ENCODE measurements at places on chromosomes 16 and 17.

- no peak for DNase-seq
Measured at GRCh38 chr16:85286066-85286831, 174.0 kb upstream of the CIBAR2 start.

- DNase-seq: no peak
Measured at GRCh38 chr17:57356719-57357391, 100.5 kb downstream of the MSI2 start.

- DNase-seq: no peak
Measured at GRCh38 chr16:85321509-85322271, 209.4 kb upstream of the CIBAR2 start.

GRCh38 chr17:40058186-40058784, 4.1 kb upstream of the MED24 start:
- no peak for DNase-seq

DNA sequence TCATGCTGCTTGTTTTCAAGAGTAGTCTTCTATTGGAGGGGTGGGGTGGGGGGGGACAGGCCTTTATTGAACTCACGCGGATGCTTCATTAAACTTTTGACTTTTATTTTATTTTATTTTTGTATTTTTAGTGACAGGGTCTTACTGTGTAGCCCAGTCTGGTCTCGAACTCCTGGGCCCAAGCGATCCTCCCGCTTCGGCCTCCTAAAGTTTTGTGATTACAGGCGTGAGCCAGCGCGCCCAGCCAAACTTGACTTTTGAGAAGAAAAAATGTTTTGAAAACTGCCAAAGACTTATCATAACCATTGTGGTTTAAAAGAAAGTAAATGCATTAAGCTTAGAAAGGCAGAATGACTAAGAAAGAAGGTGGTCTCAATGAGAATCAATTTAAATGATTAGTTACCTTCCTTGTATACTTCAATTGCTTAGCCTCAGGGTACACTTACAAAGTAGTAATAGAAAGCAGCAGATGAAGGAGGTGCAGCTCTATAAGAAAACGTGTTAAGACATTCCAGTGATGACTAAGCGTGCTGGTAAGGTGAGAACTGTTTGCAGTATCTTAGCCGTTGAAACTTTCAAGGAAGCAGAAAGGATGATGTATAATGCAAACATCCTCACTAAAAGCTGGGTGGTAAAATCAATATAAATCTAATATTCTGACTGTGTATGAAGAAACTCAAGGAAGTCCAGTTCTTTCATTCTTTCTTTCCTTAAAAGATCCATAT, 1.2 kb downstream of the AP2B1 start:
- no peak for DNase-seq

DNA sequence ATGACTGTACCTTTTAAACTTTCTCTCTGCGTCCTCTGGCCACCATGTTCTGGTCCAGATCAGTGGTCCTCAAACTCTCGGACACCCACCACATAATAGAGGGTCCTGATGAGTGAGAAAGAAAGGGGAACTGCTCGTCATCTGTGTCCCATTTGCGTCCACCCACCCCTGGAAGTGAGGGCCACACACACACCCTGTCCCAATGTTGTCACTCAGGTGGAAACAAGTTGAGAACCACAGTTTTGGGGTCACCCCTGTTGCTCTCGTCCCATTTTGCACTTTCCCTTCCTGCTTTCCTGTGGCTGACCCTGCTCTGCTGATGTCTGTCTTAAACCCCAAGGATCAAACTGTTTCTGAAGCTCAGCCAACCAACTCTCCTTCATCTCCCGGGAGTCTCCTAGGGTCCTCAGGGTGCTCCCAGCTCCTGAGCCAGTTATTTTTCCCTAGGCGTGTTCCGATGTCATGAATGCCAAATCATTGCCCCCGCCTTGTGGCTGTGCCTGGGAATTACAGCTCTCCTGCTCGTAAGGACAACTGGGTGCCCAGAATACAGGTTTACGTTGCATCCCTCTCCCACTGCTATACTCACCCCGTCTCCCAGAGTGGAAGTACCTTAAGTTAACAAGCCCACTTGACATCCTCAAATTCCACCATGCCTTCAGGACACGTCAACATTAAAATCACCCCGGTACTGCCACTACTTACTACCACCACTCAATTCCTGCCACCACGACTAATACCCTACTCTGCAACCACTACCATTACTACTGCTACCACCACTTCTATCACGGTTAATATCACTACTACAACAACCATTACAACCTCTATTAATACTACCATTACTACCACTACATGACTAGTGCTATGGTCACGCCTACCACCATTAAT, 26.0 kb upstream of the HNF1B start:
- DNase-seq: no peak

GRCh38 chr16:57562669-57563486, 20.4 kb downstream of the ADGRG5 start:
- no peak for DNase-seq

DNA sequence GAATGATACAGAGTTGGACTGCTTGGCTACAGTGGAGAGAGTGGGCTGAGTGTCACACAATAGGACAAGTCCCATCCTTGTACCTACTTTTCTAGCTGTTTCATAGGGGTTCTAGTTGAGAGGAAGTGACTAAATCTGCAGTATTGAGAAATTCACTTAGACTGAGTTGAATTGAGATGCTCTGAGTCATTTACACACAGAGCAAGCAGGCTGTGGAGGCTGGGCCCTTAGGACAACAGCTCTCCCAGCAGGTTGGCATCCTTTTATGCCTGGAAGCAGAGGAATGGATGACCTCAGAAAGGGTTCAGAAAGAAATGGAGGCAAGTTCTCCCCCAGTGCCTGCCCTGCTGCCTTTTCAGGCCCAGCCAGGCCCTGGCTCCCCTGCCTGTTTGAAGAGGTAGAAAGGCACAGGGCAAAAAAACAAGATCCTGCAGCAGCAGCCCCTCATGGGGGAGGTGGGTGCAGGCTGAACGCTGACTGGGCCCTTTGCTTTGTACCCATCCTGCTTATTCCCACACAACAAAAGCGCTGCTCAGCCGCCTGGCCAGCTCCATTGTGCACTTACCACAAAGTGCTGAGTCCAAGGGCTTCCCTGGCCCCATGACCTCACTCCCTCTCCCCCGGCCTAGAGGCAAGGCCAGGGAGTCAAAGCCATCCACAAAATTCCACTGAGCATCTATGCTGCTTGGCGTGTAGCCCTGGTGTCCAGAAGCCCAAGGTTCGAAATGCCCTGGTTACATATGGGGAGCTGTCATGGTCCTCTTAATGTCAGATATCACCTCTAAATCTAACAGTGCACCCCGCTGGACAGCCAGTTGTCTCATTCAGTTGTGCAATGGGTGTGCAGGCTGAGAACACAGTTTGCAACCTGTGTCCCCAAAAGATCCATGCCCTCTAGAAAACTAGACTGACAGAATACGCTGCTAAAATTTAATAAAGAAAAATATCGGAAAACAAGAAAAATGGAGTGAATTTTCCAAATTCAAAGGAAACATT, 5.4 kb upstream of the CRYBA1 start:
- DNase-seq: no peak

DNA sequence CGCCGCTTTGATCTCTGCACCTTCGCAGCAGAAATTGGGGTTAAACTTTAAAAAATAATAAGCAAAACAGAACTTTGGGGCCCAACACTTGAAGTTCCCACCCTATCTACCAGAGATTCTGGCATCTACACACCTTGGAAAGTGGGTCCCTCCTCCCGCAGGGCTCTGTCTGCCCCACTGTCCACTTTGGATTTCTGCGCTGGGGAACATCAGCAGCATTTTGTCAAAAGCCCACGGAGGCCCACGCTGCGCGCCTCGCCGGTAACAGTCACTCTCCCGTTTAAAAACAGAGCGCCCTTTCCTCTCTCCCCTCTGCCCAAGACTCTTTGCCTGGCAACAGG, 725 bp upstream of the WNT9B start:
- no peak for DNase-seq

DNA sequence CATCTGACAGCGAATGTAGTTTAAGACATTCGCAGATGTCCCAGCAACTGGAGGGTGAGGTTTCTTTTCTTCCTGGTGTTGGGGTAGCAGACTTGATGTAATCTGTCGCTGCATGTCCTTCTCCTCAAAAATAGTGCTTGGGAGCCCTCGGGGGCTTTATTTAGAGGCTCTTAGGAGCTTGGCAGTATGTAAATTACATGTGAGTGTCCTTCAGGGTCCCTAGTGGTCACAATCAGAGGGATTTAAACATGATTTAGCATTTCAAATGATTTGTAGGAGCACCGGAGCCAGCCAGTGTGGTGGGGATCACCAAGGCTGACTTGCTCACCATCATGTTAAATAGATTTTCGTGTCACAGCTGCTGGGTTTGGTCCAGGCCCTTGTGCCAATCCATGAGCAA, 8.8 kb upstream of the SALL1 start:
- DNase-seq: no peak

DNA sequence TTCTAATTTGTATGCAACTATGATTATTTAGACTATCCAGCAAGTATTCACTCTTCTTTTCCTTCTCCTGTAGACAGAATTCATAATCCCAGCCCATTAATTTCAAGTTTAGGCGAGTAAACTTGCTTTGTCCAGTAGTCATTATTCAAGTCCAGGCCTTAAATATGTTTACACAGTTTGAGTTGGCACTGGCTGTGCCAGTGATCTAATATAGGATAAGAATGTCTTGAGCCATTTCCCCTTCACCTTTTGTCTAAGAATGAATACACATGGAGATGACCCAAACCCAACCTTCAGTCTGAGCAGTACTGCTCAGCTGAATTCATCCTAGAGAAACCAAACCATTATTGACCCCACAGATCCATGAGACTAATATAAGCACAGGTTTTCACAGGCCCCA, 930.4 kb upstream of the CDH8 start:
- DNase-seq: no peak

GRCh38 chr16:6009151-6009550, 911.6 kb upstream of the EEF2KMT start:
- DNase-seq: no peak

DNA sequence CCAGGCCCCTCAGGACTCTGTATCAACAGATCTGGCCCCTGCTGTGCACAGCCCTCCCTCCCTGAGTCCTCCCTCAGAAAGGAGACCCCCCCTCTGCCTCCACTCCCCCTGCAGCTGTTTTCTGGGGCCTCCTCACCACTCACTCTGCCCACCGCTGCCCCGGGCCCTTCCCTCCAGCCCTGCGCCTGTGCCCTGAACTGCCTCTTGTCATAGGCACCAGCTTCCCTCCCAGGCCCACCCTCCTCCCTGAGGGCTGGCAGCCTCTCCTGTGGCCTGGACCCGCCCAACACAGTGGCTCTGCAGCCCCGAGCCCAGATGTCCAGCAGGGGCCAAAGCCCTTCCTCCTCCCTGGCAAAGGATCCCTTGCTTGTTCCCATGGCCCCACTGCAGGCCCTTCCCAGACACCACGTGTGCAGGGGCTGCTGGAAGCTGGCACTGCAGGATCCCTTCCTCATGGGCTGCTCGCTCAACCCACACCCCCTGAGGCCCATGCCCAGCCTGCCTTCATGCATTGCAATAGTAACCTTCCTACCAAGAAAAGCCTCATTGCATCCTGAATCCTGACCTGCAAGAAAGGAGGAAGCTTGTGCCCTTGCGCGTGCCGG, 25.8 kb downstream of the GNPTG start:
- DNase-seq: no peak

DNA sequence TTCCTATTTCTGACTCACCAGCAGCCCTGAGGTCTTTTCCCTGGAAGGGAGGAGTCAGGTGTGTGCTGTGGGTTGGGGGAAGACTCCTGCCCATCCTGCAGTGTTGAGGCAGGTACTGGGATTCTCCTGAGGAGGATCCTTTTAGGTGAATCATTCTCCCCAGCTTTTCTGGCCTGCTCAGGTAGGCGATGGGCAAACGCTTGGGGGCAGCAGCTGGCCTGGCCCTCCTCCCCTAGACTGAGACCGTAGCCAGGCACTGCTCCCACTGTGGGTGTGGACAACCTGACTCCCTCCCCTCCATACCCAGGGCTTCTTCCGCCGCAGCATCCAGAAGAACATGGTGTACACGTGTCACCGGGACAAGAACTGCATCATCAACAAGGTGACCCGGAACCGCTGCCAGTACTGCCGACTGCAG, 15.1 kb downstream of the GJD3 start:
- DNase-seq: no peak

- DNase-seq: no peak
Measured at GRCh38 chr16:72789465-72789864, 258.5 kb downstream of the ZFHX3 start.

- DNase-seq: no peak
Measured at GRCh38 chr17:40486522-40487370, 14.7 kb downstream of the TNS4 start.

DNA sequence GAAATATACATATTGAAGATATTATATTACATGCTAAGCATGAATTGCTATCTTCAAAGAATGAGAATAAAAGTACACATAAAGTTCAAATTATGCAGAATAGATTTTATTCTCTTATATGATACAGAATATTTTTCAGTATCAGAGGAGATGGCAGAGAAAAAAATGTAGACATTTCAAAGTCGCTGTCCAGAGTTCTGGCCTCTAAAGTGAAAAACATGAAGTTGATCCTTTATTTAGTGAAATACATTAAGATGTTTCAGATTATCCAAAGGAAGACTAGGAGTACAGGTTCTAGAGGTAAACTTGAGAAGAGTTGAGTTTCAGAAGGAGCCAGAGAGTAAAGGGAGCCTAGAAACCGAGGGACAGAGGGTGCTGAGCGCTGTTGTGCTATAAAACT, 303.6 kb downstream of the UTP18 start:
- DNase-seq: no peak

- DNase-seq: no peak
Measured at GRCh38 chr16:48542020-48542473, 67.9 kb downstream of the N4BP1 start.

DNA sequence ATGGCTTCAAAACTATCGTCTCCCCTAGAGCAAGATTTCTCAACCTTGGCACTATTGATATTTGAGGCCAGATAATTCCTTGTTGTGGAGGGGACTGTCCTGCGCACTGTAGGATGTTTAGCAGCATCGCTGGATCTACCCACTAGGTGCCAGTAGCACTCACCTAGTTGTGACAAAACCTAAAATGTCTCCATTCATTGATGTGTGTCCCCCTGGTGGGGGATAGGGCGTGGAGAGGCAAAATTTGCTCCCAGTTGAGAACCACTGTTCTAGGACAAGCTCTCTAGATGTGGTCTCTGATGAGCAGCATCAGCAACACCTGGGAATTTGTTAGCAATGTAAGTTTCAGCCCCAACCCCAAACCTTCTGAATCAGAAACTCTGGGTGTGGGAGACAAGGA, 259.0 kb downstream of the XYLT1 start:
- no peak for DNase-seq

DNA sequence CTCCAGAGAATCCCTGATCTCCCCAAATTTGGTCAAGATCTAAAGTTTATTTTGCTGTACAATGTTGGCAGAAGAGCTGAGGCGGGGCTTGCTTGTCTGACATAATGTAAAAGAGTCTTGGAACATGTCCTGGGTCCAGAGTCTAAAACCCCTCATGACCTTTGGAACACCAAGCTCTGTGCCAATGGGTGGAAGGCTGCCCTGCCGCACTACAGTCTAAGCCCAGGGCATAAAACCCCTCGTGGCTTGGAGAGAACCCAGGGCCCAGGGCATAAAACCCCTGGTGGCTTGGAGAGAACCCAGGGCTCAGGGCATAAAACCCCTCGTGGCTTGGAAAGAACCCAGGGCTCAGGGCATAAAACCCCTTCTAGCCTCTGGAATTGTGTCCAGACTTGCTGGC, 36.7 kb downstream of the CCDC57 start:
- no peak for DNase-seq
